Spinal cord (tissue), 10 donors: ENCODE measurements at places on chromosomes 4 and X. TPM values are rescaled to one million over a fixed set of nuclear protein-coding genes. Genes with fewer than 3 reads are reported as not detected.

SPRY1 gene
- 27.7 TPM for total RNA-seq

PAGE5 gene
- not detected for total RNA-seq

DNA sequence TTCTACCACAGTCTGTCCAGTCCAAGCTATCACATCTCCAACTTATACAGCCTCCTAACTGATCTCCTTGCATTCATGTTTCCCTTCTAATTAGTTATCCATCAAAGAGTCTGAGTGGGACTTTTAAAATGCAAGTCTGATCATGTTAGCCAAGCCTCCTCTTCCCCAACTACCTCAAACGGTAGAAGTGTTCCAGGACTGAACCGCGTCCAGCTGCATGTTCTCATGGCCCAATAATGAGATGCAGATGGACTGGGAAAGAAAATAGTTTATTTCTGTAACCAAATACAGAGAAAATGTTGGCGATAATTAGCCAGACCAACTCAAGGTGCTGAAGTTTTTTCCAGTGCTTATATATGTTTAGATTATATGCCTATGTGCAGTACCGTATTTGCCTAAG is 46.6 kb upstream of the PPP1R2C start:
- no peaks in the 10 kb centered on the region for H3K36me3 ChIP-seq
- no peaks in the 10 kb centered on the region for H3K27me3 ChIP-seq
- no peak overlapping the region for H3K4me3 ChIP-seq
- no peak overlapping the region for H3K27ac ChIP-seq

DNA sequence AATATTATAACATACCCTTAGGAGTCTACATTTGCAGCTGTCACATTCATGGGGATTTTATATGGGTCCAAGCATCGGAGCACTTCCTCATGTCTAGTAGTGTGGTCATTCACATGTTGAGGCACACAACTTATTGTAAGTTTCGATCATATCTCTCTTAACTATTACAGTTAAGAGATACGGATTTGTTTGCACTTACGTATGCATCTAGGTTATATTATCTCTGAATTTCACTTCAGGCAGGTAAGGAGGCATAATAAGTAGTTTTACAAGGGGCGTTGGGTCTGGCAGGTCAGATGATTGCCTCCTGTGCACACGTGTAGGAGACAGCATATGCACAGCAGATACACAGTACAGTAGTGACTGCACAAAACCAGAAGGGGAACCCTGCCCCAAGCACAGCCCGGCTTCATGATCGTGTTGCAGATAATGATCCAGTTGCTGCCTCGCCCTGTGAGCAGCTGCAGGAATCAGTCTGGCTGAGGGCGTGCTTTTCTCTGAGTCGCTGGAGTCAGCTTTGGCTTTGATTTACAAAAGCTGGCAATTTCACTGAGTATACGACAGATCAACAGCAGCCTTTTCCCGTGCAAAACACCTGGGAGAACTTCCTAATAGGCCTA is 302.9 kb upstream of the GATB start:
- DNase-seq, result peak; percentile 26
- no peak overlapping the region for H3K27ac ChIP-seq
- H3K27me3 ChIP-seq, result peaks cover 2% of the 10 kb centered on the region
- no peaks in the 10 kb centered on the region for H3K4me1 ChIP-seq

ADRA2C gene
- 2.3 TPM for total RNA-seq

DNA sequence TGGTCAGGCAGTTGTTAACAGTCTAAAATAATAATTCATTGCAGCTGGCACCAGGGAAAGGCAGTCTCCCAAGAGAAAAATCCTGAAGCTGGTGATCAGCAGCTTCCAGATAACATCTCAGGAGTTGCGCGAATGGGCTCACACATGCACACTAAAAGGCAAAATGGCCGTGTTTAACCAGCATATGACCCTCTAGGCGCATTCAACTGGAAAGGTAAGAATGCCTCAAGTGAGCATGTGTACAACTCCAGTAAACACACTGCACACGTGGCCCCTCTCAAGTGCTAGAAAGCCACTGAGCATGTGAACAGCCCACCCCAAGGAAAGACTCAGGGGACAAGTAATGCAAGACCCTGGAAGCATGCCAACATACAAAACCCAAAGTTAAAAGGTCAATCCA is 33.1 kb downstream of the STPG2 start:
- DNase-seq, result no peak
- H3K4me3 ChIP-seq, result no peak overlapping the region
- H3K27me3 ChIP-seq, result no peaks in the 10 kb centered on the region
- H3K36me3 ChIP-seq, result no peaks in the 10 kb centered on the region

DNA sequence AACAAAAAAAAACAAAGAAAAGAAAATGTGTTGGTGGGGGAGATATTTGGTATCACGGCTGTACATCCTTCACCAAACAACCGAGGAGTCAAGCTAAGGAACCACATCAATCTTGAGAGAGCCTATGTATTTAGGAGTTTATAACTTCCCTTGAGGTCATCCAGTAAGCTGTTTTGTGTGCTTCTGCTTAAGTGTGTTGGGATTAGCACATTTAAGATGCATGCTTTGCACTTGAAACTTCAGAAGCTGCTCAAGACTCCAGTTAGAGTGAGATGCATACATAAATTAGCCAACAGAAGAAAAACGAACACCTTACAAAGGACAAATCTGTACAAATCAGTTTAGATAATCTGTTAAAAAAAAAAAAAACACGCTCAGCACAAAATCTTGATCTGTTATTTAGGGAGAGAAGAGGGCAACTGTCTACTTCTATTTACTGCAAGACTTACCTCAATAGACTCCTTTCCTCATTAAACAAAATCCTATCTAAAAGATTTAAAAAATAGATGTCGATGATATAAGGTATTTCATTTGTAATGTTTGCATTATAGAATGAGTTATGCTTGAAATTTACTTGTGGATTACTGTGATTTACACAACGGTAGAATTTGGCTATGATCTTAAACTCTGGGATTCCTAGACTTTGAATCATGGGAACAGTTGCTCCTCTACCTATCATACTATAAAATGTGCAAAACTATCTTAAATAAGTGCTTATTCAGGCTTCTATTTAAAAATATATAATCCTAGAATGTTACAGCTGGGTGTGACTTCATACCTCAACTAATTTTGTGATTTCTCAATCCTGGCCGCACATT is 53.8 kb upstream of the NAP1L5 start:
- no peaks in the 10 kb centered on the region for H3K4me1 ChIP-seq
- no peak for DNase-seq
- H3K27me3 ChIP-seq, result no peaks in the 10 kb centered on the region
- H3K27ac ChIP-seq, result no peak overlapping the region

HDAC6 gene
- total RNA-seq, result 63.9 TPM

THAP9 gene
- 20.0 TPM for total RNA-seq

- H3K36me3 ChIP-seq, result no peaks in the 10 kb centered on the region
- no peaks in the 10 kb centered on the region for H3K4me1 ChIP-seq
- DNase-seq, result no peak
- no peaks in the 10 kb centered on the region for H3K27me3 ChIP-seq
- no peak overlapping the region for H3K4me3 ChIP-seq
Observed at GRCh38 chr4:144578681-144579080, 67.3 kb upstream of the HHIP start.

DNA sequence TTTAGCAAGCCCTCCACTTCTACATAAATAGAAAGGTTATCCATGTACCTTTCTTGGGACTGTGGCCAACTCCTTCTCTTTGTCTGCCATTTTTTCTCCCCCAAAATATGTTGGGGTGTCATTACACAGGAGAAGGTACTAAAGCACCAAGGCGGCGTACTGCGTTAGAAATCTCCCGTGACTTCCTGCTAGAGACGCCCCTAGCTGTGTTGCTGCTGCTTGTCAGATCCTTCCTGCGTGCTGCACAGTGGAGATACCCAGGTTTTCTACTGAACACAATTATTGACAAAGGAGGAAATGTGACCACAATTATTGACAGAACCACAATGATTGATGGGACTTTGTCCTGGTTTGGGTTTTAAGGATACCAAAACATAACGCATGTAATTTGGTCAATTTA is 97.7 kb downstream of the EFHC2 start:
- no peak overlapping the region for H3K4me3 ChIP-seq
- no peaks in the 10 kb centered on the region for H3K4me1 ChIP-seq
- no peaks in the 10 kb centered on the region for H3K36me3 ChIP-seq
- DNase-seq, result no peak

IQCM gene
- total RNA-seq, result not detected

DNA sequence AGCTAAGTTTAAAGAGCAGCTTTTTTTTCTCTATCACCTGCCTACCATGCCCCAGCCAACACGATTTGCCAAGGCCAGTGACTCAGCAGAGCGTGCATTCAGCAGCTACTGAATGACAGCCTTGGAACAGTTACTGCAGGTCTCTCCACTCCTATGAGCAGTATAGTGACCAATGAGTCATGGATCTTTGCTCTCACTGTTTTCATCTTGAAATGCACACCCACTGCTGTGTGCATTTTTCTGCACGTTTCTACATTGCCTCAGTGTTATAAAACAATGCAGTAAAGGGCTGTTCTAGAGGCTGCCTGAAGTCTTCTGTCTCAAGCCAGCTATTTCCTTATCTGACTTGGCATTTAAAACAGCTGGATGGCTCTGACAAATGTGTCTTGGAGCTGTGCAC is 66.0 kb upstream of the C4orf54 start:
- H3K4me1 ChIP-seq, result no peaks in the 10 kb centered on the region
- DNase-seq, result no peak
- no peaks in the 10 kb centered on the region for H3K27me3 ChIP-seq
- H3K27ac ChIP-seq, result no peak overlapping the region
- H3K36me3 ChIP-seq, result no peaks in the 10 kb centered on the region

GRCh38 chr4:169070895-169071218 is 60.8 kb upstream of the CBR4 start:
- H3K4me1 ChIP-seq, result peaks cover 4% of the 10 kb centered on the region
- no peak overlapping the region for H3K27ac ChIP-seq
- no peak for DNase-seq
- no peak overlapping the region for H3K4me3 ChIP-seq
- H3K27me3 ChIP-seq, result no peaks in the 10 kb centered on the region

GRCh38 chr4:4859799-4860599 is 534 bp downstream of the MSX1 start:
- H3K27me3 ChIP-seq, result peaks cover 92% of the 10 kb centered on the region
- peaks cover 52% of the 10 kb centered on the region for H3K4me1 ChIP-seq
- peaks cover 10% of the 10 kb centered on the region for H3K36me3 ChIP-seq
- H3K4me3 ChIP-seq, result peak overlapping the region; percentile 42
- DNase-seq, result peak; percentile 45

ARMCX5 gene
- total RNA-seq, result 25.2 TPM

DNA sequence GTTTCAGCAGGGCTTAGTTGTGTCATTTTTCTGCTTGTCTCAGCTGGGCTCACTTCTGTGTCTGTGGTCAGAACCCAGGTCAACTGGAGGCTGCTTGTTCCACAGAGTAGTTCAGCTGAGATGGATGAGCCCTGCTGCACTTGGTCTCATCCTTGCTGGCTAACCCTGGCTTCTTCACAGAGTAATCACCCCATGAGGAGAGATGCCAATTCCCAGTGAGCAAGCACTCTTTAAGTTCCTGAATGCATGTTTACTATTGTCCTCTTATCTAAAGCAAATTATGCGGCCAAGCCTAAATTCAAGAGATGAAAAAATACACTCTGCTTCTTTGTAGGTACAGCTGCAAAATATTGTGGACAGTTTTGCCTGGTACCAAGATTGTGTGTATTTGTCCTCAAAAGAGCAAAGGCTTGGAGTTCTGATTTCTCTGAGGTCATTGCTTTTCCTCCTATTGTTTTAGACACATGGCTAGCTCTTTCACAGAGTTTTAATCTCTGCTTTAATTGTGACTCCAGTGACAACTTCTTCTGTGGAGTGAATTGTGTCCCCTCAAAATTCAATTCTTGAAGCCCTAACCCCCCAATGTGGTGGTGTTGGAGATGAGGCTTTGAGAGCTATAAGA is 236.6 kb upstream of the ANKRD50 start:
- H3K27ac ChIP-seq, result no peak overlapping the region
- H3K4me1 ChIP-seq, result no peaks in the 10 kb centered on the region
- no peak overlapping the region for H3K4me3 ChIP-seq
- no peaks in the 10 kb centered on the region for H3K36me3 ChIP-seq

UGT8 gene
- total RNA-seq, result 319 TPM

DNA sequence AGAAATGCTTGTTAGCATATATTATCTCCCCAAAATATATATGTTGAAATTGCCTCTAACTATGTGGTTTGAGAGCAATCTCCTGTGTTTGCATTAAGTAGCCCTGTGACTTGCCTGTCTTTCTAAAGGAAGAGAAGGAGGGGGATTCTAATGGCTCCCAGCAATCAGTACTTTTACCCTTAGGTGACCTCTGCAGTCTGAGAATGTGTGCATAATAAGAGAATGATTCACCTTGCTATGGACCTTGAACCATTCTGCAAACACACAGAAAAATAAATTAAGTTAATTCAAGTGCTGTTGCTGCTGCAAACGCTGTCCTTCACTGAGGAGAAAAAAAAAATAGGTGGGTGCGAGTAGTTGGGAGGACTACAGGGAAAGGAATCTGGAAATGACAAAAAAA is 322.2 kb downstream of the IQCM start:
- no peak overlapping the region for H3K27ac ChIP-seq
- H3K4me1 ChIP-seq, result no peaks in the 10 kb centered on the region
- H3K36me3 ChIP-seq, result no peaks in the 10 kb centered on the region
- no peak overlapping the region for H3K4me3 ChIP-seq

GRCh38 chr4:108117418-108118182 is 51.1 kb downstream of the LEF1 start:
- peaks cover 20% of the 10 kb centered on the region for H3K4me1 ChIP-seq
- H3K27me3 ChIP-seq, result no peaks in the 10 kb centered on the region
- no peak overlapping the region for H3K4me3 ChIP-seq
- H3K27ac ChIP-seq, result no peak overlapping the region
- DNase-seq, result no peak

DNA sequence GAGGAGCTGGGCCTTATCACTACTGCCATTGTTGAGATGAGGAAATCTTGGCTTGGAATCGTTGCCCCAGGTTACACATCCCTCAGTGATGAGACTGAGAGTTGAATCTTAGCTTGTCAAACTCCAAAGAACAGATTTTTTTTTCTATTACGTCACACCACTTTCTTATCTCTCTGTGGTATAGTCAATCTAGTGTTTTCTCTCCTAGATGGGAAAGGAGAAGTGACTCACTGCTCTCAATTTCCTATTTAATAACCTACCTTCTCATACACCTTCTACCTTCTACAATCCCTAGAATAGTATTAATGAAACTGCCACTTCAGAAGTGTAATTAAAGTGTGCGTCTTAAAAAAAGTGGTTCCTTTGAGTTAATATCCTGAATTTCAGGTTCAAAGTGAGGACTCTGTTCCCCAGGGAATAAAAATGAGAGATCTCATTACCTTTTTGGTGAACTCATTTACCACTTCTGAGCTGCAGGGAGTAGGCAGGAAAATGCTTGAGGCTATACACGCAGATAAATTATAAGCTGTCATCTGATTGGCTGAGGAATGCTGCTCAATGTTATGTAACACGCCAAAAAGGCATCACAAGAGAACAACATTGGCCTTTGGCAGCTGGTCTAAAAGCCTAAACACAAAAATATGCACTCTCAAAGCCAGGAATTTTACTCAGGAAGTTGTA is 59.3 kb downstream of the MAD2L1 start:
- no peaks in the 10 kb centered on the region for H3K27me3 ChIP-seq
- no peaks in the 10 kb centered on the region for H3K36me3 ChIP-seq
- no peak overlapping the region for H3K27ac ChIP-seq

DNA sequence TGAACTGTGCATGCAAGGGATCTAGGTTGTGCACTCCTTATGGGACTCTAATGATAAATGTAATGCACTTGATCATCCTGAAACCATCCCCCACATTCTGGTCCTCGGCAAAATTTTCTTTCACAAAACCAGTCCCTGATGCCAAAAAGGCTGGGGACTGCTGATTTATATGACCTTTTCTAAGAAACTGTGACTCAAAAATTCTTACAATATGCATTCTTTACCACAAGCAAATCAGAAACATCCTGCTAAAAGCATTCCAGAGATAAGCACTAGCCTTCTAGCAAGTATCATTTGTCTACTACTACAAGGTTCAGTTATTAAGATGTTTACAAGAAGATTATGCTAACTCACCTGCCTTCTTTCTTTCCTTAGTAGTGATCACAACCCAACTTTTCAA is 166.5 kb upstream of the PCDH7 start:
- no peak overlapping the region for H3K27ac ChIP-seq
- no peaks in the 10 kb centered on the region for H3K4me1 ChIP-seq
- H3K27me3 ChIP-seq, result no peaks in the 10 kb centered on the region
- H3K36me3 ChIP-seq, result no peaks in the 10 kb centered on the region
- H3K4me3 ChIP-seq, result no peak overlapping the region
